ENCODE measurements at places on chromosomes 1 and 21.

GRCh38 chr1:216832192-216832591, 109.0 kb upstream of the ESRRG start:
- no peak for DNase-seq

GRCh38 chr1:27539901-27540861, 50.2 kb upstream of the WASF2 start:
- DNase-seq: no peak

- DNase-seq: no peak
Measured at GRCh38 chr1:225934711-225935110, 6.3 kb downstream of the LEFTY2 start.

DNA sequence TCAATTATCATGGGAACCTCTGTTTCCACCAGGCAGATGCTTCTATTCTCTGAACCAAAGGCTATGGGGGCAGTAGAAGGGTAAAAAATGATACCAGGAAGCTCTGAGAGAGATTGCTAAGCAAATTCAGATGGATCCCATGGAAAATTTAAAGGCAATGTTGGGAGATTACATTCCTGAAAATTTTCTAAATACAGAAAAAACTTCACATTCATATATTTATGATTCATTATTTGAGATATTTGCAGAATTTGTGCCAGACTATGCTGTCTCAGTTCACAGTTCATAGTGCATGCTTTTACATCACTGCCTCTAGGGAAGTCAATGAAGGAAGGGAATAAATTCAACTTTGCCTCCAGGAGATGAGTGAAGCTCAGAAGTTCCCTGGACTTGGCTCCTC, 57.5 kb downstream of the KCNT2 start:
- DNase-seq: no peak

- no peak for DNase-seq
Measured at GRCh38 chr1:233885196-233885920, 19.1 kb upstream of the SLC35F3 start.

- no peak for DNase-seq
Measured at GRCh38 chr1:161076410-161076809, 6.7 kb upstream of the ARHGAP30 start.

DNA sequence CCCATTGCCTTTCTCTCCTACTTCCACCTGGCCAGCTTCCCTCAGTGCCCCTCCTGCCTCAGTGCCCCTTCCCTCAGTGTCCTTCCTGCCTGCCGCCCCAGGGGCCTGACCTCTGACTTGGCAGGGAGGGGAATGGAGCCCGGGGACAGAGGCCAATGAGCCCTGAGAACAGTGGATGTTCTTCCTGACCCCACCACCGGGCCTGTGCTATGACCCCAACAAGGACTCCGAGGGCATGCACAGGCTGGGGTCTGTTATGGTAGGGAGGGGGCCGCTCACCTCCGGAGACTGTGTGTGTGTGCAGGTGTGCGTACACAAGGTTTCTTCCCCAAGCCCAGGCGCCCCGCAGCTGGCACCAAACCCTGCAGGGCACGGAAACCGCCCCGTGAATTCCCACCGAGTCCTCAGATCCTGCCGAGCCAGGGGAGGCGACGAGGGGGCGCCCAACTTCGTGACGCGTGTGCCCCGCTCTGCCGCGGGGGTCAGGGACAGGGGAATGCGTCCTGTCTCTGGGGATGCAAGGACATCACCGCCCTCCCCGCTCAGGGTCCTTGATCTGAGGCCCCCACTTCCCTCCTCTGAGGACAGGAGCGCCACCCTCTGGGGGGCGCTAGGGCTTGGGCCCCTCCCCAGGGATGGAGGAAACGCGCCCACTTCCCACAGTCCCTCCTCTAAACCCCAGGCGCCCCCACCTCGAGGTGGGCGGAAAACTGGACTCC, 766 bp downstream of the RAP1GAP start:
- DNase-seq: no peak

DNA sequence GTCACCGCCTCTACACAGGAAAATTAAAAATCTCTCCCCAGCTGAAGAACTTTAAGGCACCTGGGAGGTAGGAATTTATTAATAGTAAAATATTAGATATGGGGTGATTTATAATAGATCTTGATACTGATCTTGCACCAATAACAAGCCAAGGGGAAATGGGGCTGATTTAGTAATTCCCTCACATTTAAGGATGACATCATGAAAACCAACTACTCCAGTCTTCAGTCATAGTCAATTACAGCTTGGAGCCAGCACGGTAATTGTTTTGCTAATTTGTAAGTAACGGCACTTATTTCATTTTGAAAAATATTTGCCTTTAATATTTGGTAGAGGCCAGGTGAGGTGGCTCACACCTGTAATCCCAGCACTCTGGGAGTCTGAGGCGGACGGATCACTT, 92.8 kb downstream of the TGFBR3 start:
- no peak for DNase-seq

DNA sequence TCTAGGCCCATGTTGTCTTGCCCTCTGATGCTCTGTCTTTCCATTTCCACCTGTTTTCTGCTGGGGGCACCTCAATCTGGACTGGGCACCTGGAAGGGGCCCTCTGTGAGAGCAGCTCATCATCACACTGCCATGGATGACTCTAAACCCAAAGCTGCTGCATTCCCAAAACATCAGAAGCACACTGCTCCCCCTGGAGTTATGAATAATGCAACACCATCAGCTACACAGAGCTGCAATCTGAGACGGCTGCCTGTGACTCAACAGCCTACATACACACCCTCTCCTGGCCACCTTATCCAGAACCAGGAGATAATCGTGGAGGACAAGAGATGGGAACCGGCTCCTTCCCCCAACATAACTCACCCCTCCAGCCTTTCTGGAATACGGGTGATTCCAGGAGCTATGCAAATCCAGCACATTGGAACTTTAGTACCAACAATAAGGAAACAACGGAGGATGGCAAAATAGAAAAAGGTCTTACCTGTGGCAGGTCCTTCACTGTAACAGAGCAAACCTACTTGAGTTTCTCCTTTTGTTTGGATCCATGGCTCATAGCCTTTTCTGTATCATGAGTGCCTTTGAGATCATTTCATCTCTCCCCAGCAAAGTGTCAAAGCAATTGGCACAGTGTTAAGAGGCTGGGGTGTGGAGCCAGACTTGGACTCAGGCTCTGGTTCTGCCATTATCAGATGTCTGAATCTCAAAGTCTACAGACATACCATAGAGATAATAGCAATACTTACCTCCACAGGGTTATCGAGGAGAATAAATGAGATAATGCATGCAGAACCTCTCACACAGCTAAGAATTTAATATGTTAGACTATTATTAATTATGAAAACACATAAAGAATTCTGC, 29.3 kb downstream of the AK2 start:
- no peak for DNase-seq

DNA sequence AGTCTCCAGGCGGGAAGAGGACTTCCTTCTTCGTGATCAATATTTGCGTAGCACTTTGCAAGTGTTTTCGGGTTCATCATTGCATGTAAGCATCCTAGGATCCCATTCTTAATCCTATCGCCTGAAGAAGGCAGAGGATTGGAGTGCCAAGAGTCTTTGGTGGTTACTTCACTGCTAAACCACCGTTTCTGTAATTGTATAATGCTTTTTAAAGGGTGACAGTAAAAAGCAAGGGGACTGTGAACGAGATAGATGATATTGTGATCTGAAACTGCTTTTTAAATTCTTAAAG, 345 bp upstream of the ALDH9A1 start:
- DNase-seq: no peak

GRCh38 chr1:233512538-233512937, 101.4 kb upstream of the KCNK1 start:
- DNase-seq: no peak

DNA sequence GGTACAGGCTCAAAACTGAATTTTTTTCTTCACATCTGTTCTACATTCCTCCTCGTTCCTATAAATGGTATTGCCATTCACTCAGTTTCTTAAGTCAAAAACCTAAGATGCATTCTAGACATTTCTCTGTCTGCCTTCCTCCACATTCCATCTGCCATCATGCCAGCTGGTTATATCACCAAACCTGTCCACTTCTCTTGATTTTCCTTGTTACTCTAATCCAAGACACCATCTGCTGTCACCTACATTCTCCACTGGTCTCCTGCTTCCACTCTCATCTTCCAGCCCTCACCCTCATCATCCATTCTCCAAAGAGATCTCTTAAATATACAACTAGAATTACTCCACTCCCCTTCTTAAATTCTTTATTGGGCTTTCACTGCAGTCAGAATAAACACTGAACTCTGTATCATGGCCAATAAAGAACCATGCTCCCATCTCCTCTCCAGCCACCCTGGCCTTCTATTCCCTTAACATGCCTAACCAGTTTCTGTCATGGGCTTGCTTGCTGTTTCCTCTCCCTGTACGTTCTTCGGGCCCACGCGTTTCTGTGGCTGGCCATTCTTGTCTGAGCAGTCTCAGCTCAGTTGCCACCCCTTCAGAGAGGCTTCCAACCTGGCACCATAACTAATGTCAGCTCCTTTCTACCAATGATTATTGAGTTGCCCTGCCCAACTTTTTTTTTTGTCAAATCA, 278.3 kb downstream of the ST6GALNAC3 start:
- DNase-seq: no peak

DNA sequence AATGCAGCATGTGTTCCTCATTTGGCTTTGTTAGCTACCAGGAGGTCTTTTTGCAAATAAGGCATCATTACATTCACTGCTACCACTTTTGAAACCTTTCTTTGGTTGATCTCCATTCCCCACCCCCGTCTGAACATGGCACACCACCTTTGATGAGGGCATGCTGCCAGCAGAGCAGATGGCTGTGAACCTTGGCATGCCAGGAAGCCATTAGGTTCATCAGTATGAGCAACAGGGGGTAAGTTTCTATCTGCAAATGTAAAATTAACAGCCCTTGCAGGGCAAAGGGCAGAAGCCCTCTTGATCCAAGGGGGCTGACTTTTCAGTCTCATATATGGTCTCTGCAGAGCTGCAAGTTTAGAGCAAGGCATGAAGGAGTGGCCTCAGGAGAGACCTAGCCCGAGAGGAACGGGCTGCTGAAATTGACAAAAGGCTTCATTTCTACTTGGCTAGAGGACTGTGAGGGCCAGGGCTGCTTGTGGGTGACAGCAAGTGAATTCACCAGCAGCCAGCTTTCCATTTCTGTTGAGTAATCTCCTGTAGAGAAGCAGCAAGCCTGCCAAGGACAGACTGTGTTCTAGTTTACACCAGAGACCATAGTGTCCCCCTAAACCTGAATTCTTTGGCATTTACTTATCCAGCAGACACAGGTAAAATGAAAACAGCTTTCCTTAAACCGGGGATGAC, 127.9 kb downstream of the ZNF326 start:
- DNase-seq: peak; percentile 62

DNA sequence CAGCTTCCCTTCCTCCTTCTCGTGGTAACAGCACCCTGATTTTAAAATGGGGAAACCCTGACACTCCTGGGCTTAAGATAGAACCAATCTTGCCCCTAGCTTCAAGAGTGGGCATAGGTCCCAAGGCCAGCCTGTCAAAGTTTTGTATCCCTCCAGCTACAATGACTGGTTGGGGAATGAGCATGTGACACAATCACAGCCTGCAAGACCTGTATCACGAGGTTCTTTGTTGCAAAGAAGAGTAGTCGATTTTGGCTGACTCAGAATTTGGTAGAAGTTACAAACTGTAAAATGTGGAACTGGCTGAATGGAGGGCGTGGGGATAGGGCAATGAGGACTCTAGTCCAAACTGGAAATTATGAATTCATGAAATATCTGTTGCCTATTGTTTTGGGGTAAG, 18.7 kb downstream of the CTSK start:
- no peak for DNase-seq

DNA sequence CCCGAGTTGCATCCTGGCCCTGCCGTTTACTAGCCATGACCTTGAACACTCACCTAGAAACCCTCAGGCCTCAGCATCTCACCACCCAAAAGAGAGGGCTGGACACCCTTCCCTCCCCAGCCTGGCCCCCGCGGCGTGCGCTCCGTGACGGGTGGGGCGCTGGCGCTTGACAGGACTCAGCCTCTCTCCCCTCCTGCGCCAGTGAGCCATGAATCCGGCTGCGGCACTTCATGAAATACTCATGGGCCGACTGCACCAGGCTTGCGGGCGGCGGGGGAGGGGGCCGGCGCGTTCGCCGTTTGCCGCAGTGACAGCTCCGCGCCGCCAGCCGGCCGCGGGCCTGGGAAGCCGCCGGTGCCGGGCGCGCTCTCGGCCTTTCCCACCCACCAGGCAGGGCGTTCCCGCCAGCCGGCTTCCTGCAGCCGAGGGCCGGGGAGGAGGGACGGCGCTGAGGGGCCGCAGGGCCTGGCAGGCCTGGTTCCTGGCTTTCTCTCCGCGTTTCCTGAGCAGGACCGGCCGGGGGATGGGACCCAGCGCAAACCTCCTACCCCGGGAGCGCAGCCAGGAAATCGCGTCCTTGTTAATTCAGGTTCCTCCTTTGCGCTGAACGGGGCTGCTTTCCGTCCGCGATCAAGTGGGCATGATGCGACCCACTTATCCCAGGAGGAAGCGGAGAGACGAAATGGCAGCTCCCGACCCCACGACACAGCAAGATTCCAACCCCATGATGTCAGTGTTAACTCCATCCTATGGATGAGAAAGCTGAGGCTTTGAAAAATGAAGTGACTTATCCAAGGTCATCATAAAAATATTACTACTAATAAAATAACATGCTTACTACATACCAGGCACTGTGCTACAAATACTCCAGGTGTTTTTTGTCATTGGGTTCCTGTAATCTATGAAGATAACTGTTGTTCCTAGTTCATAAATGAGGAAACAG, 9.1 kb upstream of the LUZP1 start:
- DNase-seq: peak; percentile 82

DNA sequence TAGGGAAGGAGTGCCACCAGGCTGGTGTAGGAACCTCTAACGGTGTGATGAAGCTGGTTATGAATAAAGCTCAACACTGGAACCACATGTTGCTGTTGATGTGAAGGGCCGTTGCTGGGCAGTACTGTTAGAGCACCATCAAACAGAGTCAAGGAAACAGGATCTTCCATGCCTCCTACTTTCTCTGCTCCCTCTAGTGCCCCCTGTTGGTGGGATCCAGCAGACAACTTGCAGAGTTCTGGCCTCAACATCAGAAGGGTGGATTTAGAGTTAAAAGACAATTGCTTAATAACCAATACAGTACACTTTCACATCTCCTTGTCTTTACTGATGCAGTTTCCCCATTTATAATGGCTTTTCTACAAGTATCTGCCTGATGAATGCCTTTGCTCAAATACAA, 336.4 kb downstream of the NTNG1 start:
- DNase-seq: no peak

DNA sequence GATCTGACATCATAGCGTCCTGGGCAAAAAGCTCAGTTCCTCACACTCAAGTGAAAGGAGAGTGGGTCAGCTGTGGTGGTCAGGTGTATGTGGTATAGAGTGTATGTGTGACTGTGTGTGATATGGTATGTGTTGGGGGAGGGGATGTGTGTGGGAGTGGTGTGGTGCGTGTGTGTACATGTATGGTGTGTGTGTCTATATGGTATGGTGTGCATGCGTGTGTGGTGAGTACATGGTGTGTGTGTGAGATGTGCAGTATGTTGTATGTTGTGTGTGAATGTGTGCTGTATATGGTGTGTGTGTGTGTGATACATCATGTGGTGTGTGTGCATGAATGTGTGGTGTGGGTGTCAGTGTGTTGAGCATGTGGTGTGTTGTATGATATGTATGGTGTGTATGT, 20.9 kb downstream of the FAM3B start:
- DNase-seq: no peak

All from right lobe of liver (tissue), 6 donors.